Mammary microvascular endothelial cell (primary cell): ENCODE measurements at places on chromosomes 4 and X. TPM values are rescaled to one million over a fixed set of nuclear protein-coding genes. Genes with fewer than 3 reads are reported as not detected.

Gene AFP
- total RNA-seq: not detected in 2 replicates

Gene ADGRL3
- not detected in 2 replicates for total RNA-seq

Gene ALB
- not detected in 2 replicates for total RNA-seq

Gene ITGB1BP2
- total RNA-seq: 0.20 and 1.00 TPM in 2 replicates

Gene PASD1
- total RNA-seq: not detected in 2 replicates

Gene CT83
- total RNA-seq: not detected in 2 replicates

Gene ZCCHC18
- total RNA-seq: 1.5 and 14.5 TPM in 2 replicates

Gene FRMD7
- not detected in 2 replicates for total RNA-seq

Gene POU4F2
- total RNA-seq: not detected in 2 replicates

Gene MAGEA11
- total RNA-seq: not detected in 2 replicates

Gene VCX2
- not detected in 2 replicates for total RNA-seq

Gene GRID2
- total RNA-seq: not detected in 2 replicates

Gene RBM3
- total RNA-seq: 328 and 351 TPM in 2 replicates
